ENCODE measurements at places on chromosomes 7 and 10.

DNA sequence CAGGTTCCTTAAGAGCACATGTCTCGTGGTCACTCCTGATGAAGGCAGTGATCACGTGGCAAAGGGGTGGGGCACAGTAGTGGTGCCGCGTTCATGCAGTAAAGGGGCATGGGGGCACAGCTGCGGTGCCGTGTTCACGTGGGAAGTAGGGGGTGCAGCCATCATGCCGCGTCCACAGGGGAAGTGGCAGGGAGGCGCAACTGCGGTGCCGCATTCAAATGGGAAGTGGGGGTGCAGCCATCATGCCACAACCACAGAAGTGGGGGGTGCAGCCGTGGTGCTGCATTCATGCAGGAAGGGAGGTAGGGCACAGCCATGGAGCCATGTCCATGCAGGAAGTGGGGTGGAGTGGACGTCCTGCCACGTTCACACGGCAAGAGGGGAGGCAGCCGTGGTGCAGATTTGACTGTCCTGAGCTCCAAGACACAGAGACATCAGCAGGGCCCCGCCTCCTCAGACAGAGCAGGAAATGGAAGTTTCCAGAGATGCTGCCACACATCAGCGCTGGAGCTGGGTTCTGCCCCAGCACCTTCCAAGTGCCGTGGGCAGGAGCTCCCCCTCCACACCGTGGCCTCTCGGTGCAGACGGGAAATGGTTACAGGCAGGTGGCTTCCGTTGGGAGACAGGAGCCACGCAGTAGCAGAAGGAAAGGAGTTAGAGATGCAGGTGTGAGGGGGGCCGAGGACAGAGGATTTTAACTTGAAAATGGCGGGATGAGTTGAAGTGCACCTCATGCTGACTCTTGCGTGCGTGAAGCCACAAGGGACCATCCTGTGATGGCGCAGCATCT, 95.0 kb upstream of the DDC start:
- H3K36me3 ChIP-seq, result peaks cover 15% of the 10 kb centered on the region
- H3K27ac ChIP-seq, result peak overlapping the region; percentile 93
- peaks cover 44% of the 10 kb centered on the region for H3K4me1 ChIP-seq
- H3K4me3 ChIP-seq, result no peak overlapping the region
- no peaks in the 10 kb centered on the region for H3K27me3 ChIP-seq
- DNase-seq, result peak; percentile 28

- no peaks in the 10 kb centered on the region for H3K27me3 ChIP-seq
- no peaks in the 10 kb centered on the region for H3K36me3 ChIP-seq
- no peak for DNase-seq
Observed at GRCh38 chr7:1181640-1182039, 21.6 kb upstream of the ZFAND2A start.

DNA sequence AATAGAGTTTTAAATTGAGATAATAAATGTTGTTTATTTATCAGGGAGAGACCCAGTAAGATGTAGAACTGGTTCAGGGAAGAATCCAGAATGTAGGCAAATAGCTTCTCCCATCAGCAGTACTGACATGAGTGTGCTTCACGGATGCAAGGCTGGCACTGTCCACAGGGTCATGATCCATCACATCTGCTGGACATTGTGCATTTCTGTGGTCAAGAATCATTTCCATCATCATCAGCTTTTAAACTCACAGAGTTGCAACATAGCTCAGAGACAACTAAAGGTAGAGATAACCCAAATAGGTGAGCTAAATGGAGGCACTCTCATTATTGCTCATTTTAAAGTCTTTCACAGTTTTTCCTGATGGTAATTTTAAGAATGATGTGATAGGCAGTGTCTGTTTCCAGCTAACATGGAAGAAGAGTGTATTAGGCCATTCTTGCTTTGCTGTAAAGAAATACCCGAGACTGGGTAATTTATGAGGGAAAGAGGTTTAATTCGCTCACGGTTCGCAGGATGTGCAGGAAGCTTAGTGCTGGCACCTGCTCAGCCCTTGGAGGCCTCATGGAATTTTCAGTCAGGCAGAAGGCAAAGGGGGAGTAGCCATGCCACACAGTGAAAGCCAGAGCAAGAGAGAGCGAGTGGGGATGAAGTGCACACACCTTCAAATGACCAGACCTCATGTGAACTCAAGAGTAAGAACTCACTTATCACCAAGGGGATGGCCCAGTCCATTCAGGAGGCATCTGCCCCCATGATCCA, 80.8 kb downstream of the INPP5A start:
- H3K27me3 ChIP-seq, result no peaks in the 10 kb centered on the region
- H3K36me3 ChIP-seq, result no peaks in the 10 kb centered on the region
- H3K4me3 ChIP-seq, result no peak overlapping the region
- no peak overlapping the region for H3K27ac ChIP-seq
- DNase-seq, result no peak

GRCh38 chr7:81641873-81642272, 128.0 kb downstream of the HGF start:
- H3K27me3 ChIP-seq, result no peaks in the 10 kb centered on the region
- no peaks in the 10 kb centered on the region for H3K36me3 ChIP-seq
- no peak overlapping the region for H3K27ac ChIP-seq
- no peak for DNase-seq

DNA sequence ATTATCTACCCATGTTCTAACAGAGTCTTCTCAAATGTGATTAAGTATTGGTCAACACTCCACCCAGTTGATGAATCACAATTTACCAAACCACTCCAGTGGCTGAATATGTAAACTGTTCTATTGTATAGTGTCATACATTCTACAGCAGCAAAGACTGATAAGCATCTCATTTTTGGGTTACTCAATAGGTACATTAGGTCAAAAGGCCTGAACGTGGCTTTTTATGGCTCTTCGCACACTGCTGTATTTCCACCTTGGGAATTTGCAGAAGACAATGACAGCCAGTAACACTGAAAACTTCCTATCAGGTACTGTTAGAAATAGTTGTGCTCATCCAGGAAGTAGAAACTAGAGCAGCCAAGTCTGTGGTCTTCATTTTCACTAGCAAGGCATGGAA, 166.9 kb downstream of the GLI3 start:
- DNase-seq, result no peak
- H3K4me3 ChIP-seq, result no peak overlapping the region
- H3K36me3 ChIP-seq, result no peaks in the 10 kb centered on the region
- H3K4me1 ChIP-seq, result no peaks in the 10 kb centered on the region
- no peak overlapping the region for H3K27ac ChIP-seq
- H3K27me3 ChIP-seq, result no peaks in the 10 kb centered on the region

GRCh38 chr7:135980665-135981180, 3.6 kb upstream of the MTPN start:
- H3K36me3 ChIP-seq, result no peaks in the 10 kb centered on the region
- H3K4me1 ChIP-seq, result peaks cover 9% of the 10 kb centered on the region
- peak overlapping the region; percentile 49 for H3K27ac ChIP-seq
- no peak for DNase-seq

- H3K27me3 ChIP-seq, result no peaks in the 10 kb centered on the region
- no peaks in the 10 kb centered on the region for H3K4me1 ChIP-seq
- H3K4me3 ChIP-seq, result no peak overlapping the region
- H3K36me3 ChIP-seq, result no peaks in the 10 kb centered on the region
- DNase-seq, result no peak
- no peak overlapping the region for H3K27ac ChIP-seq
Observed at GRCh38 chr10:33478089-33478674, 143.7 kb upstream of the NRP1 start.
